ENCODE measurements at places on chromosomes 6 and 20.

DNA sequence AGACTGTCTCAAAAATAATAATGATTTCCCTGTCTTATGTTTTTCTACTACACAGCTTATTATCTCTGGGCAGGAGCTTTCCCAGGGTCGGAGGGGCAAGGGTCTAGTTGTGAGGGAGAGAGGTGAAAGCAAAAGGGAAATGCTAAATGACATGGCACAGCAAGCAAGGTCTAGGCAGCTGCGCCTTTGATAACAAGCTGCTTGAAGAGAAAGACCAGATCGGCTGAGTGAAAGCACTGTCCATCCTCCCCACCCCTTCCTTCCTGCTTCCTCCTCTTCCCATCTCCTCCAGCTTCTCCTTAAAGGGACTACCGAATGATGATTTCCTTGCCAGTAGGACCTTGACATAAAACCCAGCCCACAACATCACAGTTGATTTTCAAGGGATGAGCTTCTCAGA lies 158.1 kb upstream of the AKAP12 start:
- DNase-seq, result no peak

GRCh38 chr6:1047981-1048541 lies 263.8 kb upstream of the FOXQ1 start:
- DNase-seq, result no peak

DNA sequence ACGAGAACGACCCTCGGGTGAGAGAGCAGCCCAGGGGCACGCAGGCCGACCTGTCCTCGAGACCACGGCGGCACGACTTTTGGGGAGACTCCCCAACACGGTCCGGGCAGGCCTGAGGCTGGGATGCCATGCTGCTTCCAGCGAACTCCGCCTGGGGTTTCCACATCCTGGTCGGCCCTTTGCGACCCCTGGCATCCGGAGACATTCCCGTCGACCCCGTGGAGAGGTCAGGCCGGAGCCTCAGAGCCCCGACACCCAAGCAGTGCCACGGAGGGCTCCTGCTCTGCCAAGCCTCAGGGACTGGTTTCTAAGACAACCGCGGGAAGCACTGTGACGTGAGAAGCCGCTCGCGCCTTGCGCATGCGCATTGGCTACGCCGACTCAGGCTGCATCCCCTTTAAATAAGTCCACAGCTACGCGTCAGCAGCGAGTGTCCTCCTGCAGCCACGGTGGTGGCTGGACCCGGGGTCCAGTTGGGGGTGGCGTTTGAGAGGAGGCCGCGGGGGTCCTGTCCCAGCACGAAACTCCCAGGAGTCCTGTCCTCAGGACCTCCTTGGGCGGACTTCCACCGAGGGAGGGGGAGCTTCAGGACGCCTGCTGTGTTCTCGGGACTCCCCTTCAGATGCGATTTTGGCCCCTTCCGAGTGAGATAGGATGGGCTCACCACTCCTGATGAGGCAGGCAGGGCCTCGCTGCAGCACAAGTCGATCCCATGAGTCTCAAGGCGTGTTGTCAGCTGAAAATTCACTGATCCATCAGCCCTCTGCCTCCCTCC lies 1089.3 kb upstream of the DEFB115 start:
- no peak for DNase-seq

DNA sequence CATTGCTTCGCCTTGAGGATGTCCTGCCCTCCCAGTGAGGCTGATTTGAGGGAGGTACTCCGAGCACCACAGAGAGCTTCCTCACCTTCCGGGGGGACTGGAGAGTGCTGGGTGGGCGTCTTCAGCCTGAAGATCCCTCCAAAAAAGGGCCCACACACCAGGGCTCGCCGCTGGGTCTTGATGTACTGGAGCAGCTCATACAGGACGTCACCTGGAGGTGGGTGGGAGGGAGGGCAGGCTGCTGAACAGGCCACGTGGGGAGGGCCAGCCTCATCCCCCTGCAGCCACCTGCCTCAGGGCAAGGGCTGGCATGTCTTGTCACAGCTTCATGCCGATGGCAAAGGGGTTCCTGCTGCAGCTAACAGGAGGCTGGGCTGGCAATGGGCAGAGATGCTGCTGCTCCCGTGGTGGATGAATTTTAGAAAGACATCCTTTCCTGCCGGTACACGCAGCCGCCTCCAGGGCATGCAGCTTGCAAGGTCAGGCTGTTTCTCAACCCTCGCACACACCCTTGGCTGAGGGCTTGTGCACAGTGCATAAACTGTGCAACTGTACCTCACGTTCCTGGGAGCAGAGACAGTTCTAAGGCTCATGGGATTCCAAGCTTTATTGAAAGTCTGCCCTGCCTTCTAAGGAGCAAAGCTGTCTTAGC lies 14.0 kb downstream of the ETV7 start:
- no peak for DNase-seq

DNA sequence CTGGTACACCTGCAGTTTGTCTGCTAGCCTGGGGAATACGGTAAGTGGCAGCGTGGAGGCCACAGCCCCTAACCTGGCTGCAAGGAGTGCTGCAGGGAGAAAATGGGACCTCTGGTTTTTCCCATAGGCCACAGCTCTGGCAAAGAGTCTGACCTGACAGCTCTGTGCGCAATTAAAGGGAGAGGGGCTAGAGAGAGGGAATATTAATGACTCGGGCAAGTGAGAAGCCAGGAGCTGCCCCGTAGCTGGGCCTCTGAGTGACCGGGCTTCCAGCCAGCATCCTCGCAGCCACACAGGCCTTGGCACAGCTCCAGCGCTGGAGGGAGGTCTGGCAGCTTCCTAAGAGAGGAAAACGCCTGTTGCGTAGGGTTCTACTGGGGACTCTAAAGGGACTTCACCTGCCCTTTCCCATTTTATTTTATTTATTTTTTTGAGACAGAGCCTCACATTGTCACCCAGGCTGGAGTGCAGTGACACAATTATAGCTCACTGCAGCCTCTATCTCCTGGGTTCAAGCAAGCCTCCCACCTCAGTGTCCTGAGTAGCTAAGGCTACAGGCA lies 18.2 kb upstream of the OCSTAMP start:
- no peak for DNase-seq

DNA sequence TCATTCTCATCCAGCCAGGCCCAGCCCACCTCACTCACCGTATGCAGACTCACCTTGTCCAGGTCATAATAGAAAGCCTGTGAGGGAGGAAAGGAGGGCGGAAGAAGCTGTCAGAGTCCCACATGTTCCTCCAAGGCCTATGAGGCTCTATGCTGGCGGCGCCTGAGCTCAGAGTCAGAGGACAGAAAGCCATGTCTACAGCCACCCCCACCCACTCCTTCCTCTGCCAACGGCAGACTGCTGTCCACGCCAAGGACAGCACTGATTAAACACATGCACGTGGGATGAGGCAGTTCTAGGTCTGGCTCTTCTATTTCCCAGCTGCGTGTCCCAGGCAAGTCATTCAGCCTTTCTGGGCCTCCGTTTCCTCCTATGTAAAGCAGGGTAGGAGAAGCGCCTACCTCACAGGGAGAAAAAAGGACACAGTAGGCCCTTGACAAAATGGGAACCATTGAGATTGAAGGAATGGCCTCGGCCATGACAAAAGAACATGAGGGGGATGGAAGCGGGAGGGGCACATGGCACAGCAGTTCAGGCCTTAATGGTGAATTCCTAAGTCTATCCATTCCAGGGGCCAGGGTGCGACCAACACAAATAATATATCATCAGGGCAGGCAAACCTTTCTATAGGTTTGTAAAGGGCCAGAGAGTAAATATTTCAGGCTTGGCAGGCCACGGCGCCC lies 80.1 kb downstream of the RIPOR3 start:
- DNase-seq, result no peak

- no peak for DNase-seq
Observed at GRCh38 chr6:54771968-54772367, 74.6 kb upstream of the FAM83B start.

DNA sequence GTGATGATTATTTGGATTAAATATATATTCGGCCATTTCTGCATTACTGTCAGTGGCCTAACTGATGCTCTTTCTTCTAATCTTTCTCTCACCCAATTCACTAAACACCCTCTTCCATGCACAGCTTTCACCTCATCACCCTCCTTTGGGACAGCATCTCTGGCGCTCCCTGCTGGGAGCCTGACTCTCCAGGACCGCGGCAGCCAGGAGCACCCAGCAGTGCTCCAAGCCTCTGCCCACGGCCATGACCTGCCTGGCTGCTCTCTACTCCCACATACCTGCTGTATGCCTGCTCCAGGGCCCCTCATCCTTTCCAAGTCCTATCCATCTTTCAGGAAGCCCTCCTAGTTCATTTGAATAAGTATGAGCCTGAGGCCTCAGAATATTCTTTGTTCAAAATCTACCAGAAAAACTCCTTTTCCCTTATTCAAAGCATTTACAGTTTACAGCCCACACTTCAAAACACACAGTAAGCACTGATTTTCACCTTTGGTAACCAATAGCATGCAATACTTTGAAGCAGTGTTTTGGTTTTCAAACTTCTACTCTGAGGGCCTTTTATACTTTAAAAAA lies 15.2 kb downstream of the CTCFL start:
- no peak for DNase-seq

DNA sequence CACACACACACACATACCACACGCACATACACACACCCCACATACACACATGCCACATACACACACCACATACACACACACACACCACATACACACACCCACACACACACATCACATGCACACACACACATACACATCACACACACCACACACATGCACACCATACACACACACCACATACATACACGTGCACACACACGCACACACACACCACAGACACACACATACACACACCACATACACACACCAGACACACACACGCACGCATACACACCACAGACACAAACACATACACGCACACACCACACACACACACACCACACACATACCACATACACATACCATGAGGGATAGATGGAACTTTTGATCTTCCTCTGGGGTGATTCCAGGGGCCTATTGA lies 90.2 kb downstream of the DLGAP4 start:
- DNase-seq, result no peak

DNA sequence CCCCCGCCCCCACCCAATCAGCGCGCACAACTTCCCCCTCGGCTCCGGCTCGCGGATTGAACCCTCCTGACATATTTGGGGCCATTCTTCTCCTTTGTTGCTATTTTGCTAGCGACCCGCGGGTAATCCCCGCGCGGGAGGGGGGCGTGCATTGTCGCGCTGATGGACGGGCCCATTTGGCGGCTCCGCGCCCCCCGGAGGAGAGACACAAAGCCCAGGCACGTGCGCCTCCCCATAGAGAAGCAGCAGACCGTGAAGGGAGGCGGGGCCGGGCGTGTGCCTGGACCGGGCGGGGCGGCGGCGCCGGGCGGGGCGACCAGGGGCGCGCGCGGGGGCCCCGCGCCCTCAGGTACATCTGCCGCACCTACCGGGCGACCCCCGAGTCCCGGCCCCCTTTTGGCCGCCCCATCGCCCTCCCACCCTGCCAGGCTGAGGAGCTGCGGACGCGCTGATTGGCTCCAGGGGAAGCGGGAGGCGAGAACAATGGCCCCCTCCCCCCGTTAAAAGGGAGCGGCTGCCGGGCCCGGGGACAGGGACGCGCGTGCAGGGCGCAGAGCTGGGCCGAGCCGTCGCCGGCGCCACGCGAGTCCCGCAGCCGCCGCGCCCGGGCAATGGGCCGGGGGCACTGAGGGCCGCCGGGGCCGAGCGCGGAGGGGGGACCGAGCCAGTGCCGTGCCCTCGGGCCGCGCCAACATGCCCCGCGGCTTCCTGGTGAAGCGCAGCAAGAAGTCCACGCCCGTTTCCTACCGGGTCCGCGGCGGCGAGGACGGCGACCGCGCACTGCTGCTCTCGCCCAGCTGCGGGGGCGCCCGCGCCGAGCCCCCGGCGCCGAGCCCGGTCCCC lies at the start of gene INSM1:
Gene INSM1, plus strand, starts transcription at position 530 of the 843 bp plus-strand sequence. Its CDS starts 164 bp downstream, at position 694.
- DNase-seq, result no peak

GRCh38 chr6:141163107-141163506 lies 969.6 kb upstream of the GJE1 start:
- DNase-seq, result no peak

- DNase-seq, result no peak
Observed at GRCh38 chr6:161111261-161111660, 119.7 kb downstream of the MAP3K4 start.

- DNase-seq, result no peak
Observed at GRCh38 chr6:27759930-27760329, 152.3 kb downstream of the OR2B2 start.

DNA sequence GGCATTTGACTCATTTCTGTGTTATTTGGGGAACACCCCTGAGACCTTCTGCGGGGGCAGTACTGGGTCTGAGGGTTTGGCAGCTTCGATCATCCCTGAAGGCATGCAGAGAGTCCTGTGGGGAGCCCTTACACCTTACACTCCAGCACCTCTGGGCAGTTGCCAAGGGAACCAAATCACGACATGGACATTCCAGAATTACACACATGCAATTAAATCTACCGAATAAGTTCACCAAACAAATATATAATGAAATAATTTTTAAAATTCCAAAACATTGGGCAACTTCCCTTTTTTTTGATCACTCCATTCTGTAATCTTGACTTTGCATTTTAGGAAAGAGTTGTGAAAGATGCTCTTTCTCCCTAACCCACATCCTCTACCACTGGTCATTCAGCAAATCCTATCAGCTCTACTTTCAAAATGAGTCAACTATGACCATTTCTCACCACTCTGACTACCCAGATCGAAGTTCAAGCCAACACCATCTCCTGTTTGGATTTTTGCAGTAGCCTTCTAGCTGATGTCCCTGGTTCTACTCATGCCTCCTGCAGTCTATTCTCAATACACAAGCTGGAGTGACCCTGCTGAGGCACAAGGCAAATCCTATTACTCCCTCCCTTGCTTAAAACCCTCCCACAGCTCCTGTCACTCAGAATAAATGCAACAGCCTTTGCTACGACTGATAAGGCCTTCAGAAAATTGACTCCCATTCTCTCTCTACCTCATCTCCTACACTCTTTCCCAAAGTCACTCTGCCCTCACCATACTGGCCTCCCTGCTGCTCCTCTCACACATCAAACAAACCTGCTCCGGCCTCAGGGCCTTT lies 533.3 kb downstream of the HACE1 start:
- DNase-seq, result no peak

GRCh38 chr20:10012464-10012863 lies 22.3 kb upstream of the ANKEF1 start:
- DNase-seq, result no peak

DNA sequence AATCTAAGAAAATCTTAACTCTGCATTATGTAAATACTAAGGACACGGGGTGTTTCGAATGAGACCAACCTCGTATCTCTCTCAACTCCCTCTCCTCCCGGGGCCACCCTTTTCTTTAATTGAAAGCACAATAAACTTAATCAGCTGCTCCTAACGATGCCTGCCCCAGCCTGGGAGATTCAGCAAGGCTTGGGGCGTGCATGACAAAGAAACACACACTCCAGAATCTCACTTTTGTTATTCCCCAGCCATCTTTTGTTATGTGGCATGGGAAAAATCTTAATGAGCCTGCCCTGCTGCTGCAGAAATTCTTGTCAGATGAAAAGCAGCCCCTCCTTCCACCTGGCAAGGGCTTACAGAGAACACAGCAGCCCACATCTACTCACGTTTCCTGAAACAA lies 117.4 kb downstream of the TTLL2 start:
- DNase-seq, result no peak

GRCh38 chr6:155340464-155341129 lies 26.3 kb upstream of the TFB1M start:
- DNase-seq, result no peak
